ENCODE measurements at places on chromosomes 13 and 19.
A peak's percentile ranks its signal among the peaks of the same experiment; 100 is the strongest.

GRCh38 chr19:19740755-19741154 lies 7.8 kb upstream of the ZNF14 start:
- no peak for DNase-seq

DNA sequence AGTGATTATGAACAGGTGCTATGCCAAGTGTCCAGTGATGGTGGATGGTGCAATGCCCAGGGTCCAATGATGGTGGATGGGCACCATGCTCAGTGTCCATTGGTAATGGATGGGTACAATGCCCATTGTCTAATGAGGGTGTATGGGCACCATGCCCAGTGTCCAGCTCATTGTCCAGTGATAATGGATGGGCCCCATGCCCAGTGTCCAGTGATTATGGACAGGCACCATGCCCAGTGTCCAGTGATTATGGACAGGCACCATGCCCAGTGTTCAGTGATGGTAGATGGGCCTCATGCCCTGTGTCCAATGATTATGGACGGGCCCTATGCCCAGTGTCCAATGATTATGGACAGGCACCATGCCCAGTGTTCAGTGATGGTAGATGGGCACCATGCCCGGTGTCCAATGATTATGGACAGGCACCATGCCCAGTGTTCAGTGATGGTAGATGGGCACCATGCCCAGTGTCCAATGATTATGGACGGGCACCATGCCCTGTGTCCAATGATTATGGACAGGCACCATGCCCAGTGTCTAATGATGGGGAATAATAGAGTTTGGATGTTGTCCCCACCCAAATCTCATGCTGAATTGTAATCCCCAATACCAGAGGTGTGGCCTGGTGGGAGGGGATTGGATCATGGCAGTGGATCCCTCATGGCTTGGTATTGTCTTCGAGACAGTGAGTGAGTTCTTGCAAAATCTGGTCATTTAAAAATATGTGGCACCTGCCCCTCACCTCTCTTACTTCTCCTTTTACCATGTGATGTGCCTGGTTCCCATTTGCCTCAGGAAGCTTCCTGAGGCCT lies 87.8 kb downstream of the ANKRD10 start:
- DNase-seq: no peak

GRCh38 chr19:6376512-6377190 lies 918 bp upstream of the PSPN start:
- DNase-seq: no peak

DNA sequence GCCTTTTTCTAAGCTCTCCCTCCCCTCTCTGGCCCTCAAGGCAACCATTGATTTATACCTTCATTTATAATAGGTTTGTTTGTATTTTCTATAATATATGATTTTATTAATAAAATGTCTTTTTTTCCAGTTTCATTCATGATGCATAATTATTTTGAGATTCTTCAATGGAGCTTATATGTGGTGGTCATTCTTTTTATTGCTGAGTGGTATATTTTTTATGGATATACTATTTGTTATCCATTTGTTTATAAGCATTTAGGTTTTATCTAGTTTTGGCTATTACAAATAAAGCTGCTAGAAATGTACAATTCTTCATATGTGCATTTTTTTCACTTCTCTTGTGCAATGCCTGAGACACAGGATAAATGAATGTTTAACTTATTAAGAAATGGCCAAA lies 10.8 kb downstream of the ZNF211 start:
- no peak for DNase-seq

DNA sequence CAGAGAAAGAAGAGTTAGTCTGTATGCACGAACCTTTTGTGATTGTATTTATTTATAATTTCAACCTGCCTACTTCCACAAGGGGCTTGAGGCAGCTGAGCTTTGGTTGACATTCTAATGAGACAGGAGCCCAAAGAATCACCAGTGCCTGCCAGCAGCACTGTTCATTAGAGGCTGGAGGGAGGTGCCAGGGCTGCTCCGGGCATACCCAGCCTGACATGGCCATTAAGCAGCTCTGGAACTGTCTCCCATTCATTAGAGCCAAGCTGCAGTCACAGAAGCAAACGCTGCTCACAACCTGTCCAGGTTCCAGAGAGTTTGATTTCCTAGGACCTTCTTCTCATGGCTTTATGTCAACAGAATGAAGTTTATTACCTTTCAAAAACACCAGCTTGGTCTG lies 425.5 kb downstream of the RFC3 start:
- no peak for DNase-seq

DNA sequence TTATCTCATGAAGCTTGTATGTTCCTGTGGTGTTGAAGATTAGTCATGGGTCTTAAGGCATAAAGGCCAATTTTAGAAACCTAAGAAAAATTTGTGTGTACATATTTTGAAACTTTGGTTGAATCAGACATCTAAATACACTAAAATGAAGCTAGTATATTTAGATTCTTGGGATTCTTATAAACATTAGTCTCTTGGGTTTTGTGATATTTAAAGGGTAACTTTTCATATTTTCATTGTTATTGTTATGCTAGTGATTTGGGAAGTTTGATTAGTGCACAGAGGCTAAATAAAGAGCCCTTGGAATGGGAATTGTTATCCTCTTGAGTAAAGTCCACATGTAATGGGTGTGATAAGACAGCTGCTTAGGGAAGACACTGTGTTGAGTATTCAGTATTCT lies 24.5 kb downstream of the UBA2 start:
- DNase-seq: no peak

- DNase-seq: peak; percentile 36
These were observed 124.1 kb downstream of the COG6 start for GRCh38 chr13:39779337-39780265.

- no peak for DNase-seq
These were observed 60.4 kb downstream of the DLEU7 start for GRCh38 chr13:50783066-50783465.

DNA sequence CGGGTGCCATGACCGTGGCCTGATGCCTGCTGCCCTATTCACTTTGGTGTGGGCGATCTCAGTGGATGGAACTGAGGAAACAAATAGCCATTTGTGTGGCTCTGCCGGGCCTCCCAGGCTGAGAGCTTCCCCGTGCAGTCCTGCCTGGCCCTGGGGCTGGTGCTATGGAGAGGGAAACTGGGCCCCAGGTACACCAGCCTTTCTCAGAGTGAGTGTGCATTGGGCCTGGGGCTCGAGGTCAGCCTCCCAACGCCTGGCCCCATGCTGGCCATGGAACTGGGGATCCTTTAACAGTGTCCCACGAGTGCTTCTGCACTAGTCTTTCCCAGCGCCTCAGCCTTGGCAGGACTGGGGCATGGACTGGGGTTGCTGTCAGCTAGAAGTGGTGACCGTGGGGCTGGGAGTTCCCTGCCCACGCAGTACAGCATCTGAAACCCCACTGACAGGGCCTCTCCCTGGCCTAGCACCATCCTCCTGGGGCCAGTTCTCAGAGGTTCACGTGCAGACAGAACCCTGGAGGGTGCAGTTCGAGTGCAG lies 10.5 kb downstream of the PLEKHF1 start:
- no peak for DNase-seq

DNA sequence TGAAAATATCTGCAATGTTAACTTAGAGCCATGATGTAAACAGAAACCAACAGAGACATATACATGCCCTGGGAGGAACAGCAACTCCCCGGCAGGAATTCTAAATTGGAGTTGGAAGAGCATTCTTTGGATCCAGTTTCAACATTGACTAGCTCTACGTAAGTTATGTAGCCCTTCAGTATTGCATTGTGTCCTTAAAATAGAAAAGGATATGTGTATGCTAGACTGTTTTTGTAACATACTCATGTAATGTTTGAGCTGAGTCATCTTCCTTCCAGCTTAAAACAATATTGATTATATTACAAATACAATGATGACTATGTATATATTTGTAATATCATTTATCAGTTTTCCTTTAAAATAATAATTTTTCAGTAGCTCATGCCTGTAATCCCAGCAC lies 1422.2 kb upstream of the PCDH20 start:
- no peak for DNase-seq

DNA sequence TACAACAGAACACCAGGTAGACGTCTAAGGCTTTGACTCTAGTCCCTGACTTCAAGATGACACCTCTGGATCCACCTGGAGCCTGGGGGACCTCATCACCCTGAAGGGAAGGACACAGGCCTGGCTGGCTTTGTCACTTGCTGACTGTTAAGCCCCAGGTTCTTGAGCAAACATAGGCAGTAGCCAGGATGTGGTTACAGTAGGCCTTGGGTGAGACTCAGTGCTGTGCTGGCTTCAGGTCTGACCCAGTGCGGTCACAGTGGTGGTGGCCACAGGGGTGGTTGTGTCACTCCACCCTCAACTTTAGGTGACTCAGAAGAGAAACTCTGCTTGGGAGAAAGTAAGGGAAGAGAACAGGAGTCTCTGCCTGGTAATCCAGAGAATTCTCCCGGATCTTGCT lies 497.8 kb downstream of the UQCRFS1 start:
- no peak for DNase-seq

DNA sequence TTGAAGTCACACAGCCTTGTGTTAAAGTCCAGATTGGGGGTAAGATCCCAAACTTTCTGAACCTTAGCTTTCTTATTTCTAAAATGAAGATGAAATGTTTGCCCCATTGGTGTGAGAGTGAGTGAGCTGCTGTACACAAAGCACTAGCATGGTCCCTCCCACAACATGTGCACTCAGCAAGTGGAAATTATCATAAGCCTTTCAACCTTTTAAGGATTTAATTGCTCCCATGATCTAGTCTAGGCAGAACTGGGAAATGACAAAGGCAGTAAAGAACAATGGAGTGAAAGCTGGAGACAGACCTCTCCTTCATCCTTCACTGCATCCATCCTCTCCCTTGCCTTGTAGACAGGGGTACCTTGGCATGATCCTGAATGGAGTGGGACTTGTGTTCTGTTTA lies 76.0 kb upstream of the GPR12 start:
- no peak for DNase-seq

DNA sequence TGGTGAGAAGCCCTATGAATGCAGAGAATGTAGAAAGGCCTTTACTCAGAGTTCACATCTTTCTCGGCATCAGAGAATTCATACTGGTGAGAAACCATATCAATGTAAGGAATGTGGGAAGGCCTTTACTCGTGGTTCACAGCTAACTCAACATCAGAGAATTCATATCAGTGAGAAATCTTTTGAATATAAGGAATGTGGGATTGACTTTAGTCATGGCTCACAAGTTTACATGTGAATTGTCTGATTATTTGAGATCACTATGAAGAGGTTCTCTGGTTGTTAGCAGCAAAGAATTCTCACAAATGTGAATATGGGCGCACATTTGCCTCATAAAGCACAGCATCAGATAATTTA lies 43.7 kb downstream of the ZNF585A start:
- no peak for DNase-seq

DNA sequence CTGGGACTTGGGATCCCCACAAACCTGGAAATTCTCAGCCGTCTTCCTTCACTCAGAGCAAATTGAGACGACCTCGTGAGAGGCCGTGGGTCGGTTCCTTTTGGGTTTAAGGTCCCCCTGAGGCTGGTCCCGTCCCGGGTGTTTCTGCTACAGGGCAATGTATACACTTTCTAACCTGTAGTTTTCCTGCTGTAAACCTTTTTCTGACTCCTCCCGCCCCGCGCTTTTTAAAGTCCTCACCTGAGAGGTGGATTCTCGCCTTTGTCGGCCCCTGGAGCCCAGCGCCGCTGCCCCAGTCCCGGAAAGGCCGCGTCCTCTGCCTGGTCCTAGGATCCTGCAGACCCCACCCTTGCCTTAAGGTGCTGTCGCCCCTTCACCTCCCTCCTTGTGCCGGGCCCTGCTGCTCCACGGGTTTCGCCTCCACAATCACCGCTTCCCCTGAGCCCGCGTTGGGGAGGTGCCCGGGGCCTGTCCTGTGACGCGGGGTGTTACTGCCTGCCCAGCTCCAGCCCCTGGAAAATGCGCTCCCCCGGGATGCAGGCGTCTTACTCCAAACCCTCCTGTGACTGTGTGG lies 391 bp downstream of the ZNF761 start:
- DNase-seq: peak; percentile 35

DNA sequence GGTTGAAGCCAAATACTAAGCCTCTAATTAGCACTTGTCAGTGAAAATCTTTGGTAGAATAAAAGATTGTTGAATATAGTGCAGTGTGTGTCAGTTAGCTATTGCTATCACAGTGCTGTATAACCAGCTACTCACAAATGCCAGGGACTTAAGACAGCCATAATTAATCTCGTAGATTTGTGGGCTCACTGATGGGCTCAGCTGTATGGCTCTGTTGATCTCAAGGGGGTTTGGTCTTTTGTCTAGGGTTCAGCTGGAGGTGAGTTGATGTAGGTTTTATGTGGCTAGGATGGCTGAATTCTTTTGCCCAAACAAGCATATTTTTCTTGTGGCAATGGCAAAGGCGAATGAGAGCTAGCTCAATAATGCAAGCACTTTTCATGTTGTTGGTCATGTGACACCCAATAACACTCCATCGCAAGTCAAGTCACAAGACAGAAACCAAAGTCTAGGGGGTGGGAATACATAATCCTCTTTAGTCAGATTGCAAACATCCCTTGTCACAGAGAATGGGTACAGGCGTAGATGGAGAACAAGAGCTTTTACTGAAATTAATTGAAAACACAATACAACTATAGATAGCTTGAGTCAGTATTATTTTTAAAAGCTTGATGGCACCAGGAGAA lies 121.7 kb upstream of the EDNRB start:
- no peak for DNase-seq

DNA sequence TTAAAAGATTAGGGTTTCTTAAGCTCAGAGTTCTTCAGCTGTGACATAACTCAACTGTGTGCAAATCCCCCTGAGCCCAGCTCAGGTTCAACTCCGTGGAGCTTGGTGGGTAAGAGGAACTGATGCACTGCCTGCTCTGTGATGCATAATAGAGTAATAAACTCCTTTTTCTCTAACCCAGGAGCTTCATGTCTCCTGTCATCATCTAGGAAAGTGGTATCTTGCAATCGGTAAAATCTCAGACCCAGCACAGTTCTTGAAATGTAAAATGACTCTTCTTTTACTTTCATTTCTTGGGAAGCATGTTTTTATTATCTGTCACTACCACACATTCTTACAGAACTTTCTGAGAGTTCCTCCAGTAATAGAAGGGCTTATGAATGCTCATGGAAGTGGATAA lies 123.8 kb upstream of the PCDH9 start:
- no peak for DNase-seq

- DNase-seq: no peak
These were observed 342 bp downstream of the DDX49 start for GRCh38 chr19:18919900-18920214.

DNA sequence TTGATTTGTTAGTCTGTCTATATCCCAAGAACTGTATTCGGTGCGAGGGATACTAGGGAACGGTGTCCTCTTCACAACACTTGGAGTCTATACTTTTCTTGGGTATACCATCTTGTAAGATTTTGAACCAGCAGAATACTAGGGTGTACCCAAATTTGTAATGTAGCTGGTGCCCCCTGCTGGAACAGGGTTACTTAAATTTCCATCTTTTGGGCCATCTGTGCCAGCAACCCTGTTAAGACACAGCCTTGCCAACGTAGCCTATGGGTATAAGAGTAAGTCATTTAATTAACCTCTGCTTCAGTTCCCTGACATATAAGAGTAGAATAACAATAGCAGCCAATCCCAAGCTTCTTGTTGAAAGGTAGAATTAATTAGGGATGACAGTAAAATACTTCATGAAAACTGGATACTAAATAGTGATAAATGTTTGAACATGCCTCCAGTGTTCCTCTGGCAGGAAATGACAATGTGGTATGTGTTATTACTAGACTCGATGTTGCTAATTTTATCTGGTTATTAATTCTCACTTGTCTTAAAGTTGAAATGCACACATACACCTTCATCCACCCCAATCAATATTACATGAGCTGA lies 607.6 kb downstream of the FGF9 start:
- peak; percentile 18 for DNase-seq

GRCh38 chr19:2003874-2004273 lies 11.6 kb downstream of the BTBD2 start:
- DNase-seq: no peak

All from DND-41 (cell line).